ENCODE measurements at places on chromosomes 1 and 21. TPM values are rescaled to one million over a fixed set of nuclear protein-coding genes. Genes with fewer than 3 reads are reported as not detected.

THEM5 gene
- not detected for total RNA-seq

ZBTB8B gene
- 0.03 TPM for total RNA-seq

ZSWIM5 gene
- total RNA-seq = 2.8 TPM

CELA3B gene
- 1.0 TPM for total RNA-seq

ACOT11 gene
- 17.5 TPM for total RNA-seq

CNKSR1 gene
- total RNA-seq = 1.5 TPM

CENPL gene
- total RNA-seq = 4.5 TPM

SMCP gene
- total RNA-seq = not detected

PYHIN1 gene
- 4.7 TPM for total RNA-seq

RBM11 gene
- total RNA-seq = 1.4 TPM

TTF2 gene
- total RNA-seq = 18.8 TPM

DNA sequence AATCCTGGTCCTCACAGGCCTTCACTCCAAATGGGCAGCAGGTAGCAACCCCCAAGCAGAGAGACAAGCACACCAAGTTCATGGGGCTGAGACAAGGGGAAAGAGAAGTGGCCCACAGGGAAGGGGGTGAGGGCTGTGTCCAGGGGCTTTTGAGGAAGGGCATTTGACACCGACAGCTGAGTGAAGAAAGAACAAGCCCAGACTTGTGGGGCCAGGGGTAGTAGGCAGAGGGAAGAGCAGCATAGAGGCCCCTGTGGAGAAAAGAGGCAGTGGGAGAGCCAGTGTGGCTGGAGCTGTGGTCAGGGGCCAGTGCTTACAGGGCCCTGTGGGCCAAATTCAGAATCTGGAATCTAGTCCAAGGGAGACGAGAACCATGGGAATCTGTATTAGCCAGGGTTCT lies 85.4 kb downstream of the IGSF21 start:
- H3K36me3 ChIP-seq = no peaks in the 10 kb centered on the region
- H3K27me3 ChIP-seq = no peaks in the 10 kb centered on the region
- H3K27ac ChIP-seq = no peak overlapping the region

DNA sequence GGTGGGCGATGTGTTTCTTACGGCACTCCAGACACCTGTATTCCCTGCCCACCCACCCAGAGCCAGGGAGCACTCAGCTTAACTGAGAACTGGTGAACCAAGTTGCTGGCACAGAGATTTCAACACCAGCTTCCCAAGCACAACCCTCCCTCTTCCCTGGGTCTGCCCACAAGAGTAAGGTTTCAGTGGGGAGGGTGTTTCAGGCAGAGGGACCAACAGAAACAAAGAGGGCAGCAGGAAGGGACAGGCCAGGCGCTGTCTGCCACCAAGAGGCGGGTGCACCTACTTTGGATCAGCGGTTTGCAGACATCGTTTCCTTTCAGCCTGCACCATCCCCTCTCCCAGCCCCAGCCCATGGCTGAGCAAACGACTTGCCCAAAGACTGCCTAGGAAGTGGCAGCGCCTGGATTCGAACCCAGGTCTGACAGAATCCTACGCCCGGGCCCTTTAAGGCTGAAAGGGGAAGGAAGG lies 21.9 kb upstream of the ALDH4A1 start:
- H3K27me3 ChIP-seq = no peaks in the 10 kb centered on the region
- no peaks in the 10 kb centered on the region for H3K4me1 ChIP-seq
- no peak overlapping the region for H3K4me3 ChIP-seq
- H3K27ac ChIP-seq = peak overlapping the region; percentile 49

DNA sequence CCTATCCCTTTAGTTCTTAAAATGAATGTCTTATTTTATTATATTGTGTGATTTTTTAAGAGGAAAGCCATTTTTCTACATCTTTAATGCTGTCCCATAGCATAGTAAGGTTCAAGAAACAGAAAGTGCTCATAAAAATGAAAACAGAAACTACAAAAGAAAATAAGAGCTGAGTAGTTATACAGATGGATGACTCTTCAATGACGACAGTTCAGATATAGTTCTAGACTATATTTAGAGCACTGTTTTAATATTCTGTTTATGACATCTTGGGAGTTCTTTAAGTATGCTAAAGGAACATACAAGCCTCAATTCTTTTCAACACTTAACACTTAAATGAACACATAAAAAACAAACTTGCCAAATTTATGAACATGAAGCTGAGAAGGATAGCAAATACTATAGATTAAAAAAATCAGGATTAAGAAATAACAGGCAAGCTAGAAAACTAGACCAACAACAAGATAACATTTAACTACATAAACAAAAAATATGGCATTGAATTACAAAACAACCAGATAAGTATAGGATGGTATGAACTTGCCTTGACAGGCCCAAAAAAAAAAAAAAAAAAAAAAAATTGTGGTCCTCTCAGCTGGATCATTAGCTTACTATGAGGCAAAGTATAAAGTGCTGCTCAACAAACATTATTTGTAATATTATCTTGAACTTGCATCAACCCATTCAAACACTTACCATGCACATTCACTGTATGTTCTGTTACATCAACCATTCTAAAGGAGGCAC lies 87.9 kb downstream of the ZZZ3 start:
- no peak overlapping the region for H3K4me3 ChIP-seq
- H3K27ac ChIP-seq = no peak overlapping the region
- no peaks in the 10 kb centered on the region for H3K4me1 ChIP-seq
- no peaks in the 10 kb centered on the region for H3K27me3 ChIP-seq

- H3K4me3 ChIP-seq = no peak overlapping the region
- no peaks in the 10 kb centered on the region for H3K27me3 ChIP-seq
- no peak for DNase-seq
- no peak overlapping the region for H3K27ac ChIP-seq
Measured at GRCh38 chr21:27425574-27425973, 458.7 kb upstream of the ADAMTS5 start.

DNA sequence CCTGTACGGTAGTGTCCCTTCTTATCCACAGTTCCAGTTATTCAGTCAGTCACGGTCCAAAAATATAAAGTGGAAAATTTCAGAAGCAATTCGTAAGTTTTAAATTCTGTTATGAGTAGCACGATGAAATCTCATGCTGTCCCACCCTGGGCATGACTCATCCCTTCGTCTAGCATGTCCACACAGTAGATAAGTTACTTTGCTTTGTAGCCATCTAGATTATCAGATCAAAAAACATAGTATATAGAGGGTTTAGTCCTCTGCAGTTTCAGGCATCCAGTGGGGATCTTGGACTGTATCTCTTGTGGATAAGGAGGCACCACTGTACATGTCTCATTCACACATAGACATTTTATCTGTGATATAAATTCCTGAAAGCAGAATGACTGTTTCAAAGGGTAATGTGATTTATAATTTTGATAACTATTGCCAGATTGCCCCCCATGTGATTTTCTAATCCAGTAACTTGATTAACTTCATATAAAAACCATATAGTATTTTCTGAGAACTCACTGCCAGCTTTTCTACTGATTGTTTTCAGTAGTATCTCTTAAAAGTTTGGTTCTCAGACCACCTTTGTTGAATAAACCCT lies 143.3 kb downstream of the DYRK1A start:
- H3K36me3 ChIP-seq = peaks cover 13% of the 10 kb centered on the region
- H3K4me3 ChIP-seq = no peak overlapping the region
- DNase-seq = no peak
- H3K27ac ChIP-seq = no peak overlapping the region

DNA sequence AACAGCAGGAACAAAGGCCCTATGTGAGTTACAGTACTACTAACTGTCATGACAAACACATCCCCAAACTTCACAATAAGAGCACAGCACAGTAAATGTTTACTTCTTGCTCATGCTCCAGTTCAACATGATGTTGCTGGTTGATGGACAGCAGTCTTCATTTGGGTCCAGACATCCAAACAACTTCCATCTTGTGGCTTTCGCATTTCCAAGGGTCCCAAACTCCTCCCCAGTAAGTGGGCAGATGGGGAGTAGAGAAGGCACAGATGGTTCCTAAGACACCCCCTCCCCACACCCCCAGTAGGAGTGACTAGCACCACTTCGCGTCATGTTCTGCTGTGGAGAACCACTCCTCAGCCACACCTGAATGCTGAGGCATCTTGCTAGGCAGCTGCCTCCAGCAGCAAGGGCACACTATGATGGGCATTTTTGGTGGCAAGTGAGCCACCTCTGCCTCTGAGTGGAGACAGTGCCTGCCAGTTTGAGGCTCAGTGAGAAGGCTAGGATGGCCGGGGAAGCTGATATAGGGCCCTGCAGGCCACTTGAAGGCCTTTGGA lies 32.7 kb upstream of the CD2 start:
- no peak for DNase-seq
- no peaks in the 10 kb centered on the region for H3K27me3 ChIP-seq
- H3K4me1 ChIP-seq = no peaks in the 10 kb centered on the region

All from aorta (tissue), 5 donors.